ENCODE measurements at places on chromosomes 1 and 21.
A peak's percentile ranks its signal among the peaks of the same experiment; 100 is the strongest.

DNA sequence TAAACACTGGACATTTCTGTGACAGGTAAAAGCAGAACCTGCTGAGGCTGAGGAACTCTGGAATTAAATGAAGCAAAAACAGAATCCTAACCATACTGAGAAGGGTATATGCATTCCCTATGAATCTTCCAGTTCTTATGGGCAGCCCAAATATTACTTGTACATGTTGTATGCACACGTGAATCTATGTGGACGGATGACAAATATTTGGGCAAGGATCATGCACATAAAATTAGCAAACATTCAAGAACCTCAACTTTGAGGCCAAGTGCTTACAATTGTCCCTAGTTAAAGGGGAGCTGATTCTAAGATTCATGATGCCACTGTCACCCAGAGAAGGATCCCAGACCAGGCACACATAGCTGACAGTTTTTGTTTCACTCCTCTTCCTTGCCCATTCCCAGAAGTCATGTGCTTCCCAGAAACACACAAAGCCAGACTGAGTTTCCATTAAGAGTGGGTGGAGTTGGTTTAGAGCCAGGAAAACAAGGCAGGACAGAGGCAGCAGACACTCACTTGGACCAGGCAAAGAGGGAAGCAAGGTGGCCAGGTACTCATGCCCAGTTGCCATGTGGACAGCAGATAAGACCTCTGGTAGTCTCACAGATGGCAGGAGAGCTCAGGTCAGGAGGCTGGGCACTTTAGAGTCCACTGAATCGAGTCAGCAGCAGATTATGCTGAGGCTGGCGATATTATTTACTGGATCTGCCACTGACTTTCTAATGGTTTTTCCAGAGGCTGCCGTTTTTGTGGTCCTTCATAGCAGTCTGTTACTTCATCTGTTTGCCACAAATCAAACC is 25.6 kb downstream of the AK2 start:
- DNase-seq: no peak

DNA sequence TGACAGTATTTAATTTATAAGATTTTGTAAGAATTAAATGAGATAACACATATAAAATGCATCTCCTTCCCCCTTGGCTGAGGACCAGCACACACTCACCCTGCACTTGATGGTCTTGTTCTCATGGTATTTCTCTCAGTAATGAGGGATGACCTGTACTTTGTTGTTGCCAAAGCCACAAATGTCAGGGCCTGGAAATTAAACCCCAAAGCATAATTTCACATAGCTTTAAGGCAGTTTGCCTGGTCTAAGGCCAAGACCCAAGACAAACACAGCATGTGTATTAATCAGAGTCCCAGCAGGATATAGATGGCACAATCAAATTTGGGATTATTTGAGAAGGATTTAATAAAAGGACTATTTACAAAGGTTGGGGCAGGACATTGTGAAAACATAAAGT is 48.6 kb upstream of the EPS15 start:
- no peak for DNase-seq

GRCh38 chr1:53661496-53661895 is 77.5 kb downstream of the GLIS1 start:
- no peak for DNase-seq

GRCh38 chr1:109573785-109574184 is 25.4 kb downstream of the GNAI3 start:
- no peak for DNase-seq

- no peak for DNase-seq
Observed at GRCh38 chr1:16231331-16232315, 5.4 kb downstream of the CPLANE2 start.

- DNase-seq: no peak
Observed at GRCh38 chr21:41653954-41654491, 112.8 kb downstream of the RIPK4 start.

GRCh38 chr1:161890574-161890973 is 124.5 kb downstream of the ATF6 start:
- DNase-seq: no peak

DNA sequence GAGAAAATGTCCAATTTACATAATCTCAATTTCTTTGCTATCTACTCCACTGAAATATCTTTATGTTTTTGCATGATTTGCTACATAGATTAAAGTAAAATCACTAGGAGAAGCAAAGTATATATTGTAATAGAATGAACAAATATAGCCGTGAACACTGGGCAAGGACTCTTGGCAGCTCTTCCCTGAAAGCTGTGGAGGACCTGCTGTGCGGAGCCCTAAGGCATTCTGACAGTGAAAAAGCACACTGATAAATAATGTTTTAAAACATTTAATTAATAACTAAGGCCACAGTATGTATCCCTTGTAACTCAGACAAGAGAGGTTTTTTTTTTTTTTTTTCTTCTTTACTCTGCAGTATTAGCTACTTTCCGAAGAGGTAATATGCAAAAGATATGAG is 256.1 kb upstream of the DPYD start:
- DNase-seq: no peak

GRCh38 chr1:117562581-117563491 is 43.0 kb upstream of the TENT5C start:
- no peak for DNase-seq

DNA sequence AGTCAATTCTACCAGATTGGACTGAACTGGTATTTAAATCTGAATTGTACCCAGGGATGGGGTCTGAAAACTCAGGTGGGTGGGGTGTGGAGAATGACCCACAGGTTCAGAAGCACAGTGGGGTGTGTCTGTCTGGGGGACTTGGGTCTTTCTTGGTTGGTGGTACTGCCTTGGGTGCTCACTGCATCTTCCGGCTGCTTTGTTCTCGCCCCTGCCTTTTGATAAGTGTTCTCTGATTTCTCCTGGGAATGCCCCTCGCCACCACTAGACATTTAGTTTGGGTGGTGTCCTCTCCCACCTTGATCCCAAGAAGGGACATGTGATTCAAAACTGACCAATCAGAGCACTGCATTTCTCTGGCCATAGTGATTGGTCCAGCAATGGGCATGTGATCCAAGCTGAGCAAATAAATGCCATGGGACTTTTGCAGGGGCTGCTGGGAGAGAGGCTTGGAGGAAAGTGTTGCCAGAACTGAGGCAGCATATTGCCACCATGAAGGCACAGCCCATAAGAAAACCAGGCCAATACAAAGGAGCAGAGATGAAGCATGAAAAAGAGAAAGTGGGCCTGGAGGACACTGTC is 270.5 kb downstream of the NPHP4 start:
- DNase-seq: no peak

- no peak for DNase-seq
Observed at GRCh38 chr1:164787834-164788231, 228.8 kb downstream of the PBX1 start.

DNA sequence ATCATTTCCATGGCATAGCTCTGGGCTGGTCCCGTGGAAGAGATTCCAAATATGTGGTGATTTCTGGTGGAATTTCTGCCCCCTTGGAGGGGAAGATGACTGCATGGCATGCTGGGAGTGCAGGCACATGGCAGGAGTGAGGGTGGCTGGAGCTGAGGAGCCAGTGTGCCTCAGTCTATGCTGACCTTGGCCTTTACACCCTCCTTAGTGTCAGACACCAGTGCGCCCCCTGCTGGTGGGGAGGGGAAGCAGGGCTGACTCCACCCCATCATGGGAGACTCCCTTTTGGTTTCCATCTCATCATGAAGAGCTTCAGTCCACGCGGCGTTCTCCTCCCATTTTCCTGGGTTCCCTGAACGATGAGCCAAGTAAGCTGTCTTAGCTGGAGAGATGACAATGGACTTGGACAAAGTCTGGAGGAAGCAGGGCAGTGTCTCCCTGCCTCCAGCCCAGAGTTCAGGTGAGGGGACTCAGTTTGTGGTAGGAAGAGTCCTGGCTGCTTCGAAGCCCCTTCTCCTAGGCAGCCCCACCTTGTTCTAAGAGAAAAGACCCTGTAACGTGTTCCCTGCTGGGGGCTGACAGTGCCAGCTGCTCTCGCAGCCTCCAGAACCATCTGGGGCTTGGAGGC is 10.3 kb downstream of the ALX3 start:
- DNase-seq: peak; percentile 85

GRCh38 chr1:184563308-184563707 is 176.5 kb downstream of the C1orf21 start:
- peak; percentile 3 for DNase-seq

GRCh38 chr1:210908791-210909190 is 225.2 kb downstream of the KCNH1 start:
- DNase-seq: no peak

- no peak for DNase-seq
Observed at GRCh38 chr21:38999161-38999560, 184.1 kb downstream of the PSMG1 start.

GRCh38 chr1:164433141-164433817 is 125.7 kb upstream of the PBX1 start:
- no peak for DNase-seq

- DNase-seq: no peak
Observed at GRCh38 chr1:102466487-102466886, 469.8 kb upstream of the OLFM3 start.

- DNase-seq: no peak
Observed at GRCh38 chr1:196142111-196142640, 466.1 kb downstream of the KCNT2 start.

GRCh38 chr1:166950156-166950555 is 25.2 kb downstream of the ILDR2 start:
- DNase-seq: no peak

- no peak for DNase-seq
Observed at GRCh38 chr1:2942410-2942809, 78.9 kb upstream of the ACTRT2 start.

- DNase-seq: no peak
Observed at GRCh38 chr1:51263147-51263877, 27.2 kb downstream of the RNF11 start.

GRCh38 chr1:84800090-84801073 is 92.6 kb downstream of the LPAR3 start:
- DNase-seq: no peak

GRCh38 chr1:233695901-233696300 is 82.0 kb downstream of the KCNK1 start:
- peak; percentile 7 for DNase-seq

GRCh38 chr1:64006276-64007051 is 197.0 kb upstream of the UBE2U start:
- DNase-seq: peak; percentile 16

- peak; percentile 15 for DNase-seq
Observed at GRCh38 chr1:58251430-58252073, 295.0 kb downstream of the OMA1 start.

- no peak for DNase-seq
Observed at GRCh38 chr1:3889936-3890335, 10.1 kb downstream of the C1orf174 start.

DNA sequence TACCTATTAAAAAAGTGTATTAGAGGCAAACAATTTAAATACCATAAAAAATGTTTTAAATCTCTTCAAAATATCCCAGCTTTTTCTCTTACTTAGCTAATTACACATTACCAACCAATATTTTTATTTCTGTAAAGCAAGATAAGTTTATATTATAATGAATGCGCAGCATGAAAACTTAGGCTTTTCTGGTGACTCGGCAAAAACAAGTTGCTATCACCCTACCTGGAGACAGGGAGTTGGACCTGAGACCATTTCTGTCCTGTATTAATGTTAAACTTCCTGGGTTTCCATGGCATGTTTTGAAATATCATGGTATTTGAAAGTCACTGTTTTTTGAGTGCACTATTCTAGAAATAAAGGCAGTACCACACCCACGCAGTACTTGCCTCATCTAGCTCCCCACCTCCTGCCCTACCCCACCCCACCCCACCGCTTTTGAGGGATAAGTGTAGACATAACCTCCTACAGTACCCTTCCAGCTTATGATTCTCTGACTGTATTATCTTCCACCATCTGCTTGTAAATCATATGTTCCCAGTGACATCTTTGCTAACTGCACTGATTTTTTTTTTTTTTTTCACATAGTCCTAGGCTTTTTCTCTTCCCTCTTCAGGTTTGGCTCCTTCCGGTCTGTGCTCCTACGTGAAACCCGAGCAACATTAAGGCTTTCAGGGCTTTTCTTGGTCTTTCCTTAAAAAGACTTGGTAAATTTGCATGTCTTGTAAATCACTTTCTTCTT is 77.5 kb downstream of the PHTF1 start:
- DNase-seq: no peak

GRCh38 chr1:9410737-9411297 is 118.1 kb downstream of the SPSB1 start:
- DNase-seq: peak; percentile 23

DNA sequence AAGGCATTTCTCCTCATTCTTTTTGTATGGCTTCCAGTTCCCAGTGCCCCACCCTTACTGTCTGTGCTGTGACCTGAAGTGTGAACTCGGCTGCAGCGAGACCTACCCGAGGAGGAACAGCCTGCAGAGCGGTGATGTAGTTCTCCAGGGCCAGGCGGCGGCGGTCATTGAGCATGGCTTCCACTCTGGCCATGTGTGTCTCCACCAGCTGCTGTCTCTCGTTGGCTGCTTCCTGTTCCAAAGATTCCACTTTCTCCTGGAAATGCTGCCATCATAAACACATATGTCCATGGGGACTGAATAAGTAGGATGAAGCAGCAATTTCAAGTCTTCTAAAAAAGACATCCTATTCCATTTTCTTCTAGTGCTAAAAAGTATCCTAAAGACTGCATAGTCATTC is 195.6 kb downstream of the APP start:
- no peak for DNase-seq

GRCh38 chr1:157487096-157487495 is 65.2 kb downstream of the FCRL5 start:
- no peak for DNase-seq

DNA sequence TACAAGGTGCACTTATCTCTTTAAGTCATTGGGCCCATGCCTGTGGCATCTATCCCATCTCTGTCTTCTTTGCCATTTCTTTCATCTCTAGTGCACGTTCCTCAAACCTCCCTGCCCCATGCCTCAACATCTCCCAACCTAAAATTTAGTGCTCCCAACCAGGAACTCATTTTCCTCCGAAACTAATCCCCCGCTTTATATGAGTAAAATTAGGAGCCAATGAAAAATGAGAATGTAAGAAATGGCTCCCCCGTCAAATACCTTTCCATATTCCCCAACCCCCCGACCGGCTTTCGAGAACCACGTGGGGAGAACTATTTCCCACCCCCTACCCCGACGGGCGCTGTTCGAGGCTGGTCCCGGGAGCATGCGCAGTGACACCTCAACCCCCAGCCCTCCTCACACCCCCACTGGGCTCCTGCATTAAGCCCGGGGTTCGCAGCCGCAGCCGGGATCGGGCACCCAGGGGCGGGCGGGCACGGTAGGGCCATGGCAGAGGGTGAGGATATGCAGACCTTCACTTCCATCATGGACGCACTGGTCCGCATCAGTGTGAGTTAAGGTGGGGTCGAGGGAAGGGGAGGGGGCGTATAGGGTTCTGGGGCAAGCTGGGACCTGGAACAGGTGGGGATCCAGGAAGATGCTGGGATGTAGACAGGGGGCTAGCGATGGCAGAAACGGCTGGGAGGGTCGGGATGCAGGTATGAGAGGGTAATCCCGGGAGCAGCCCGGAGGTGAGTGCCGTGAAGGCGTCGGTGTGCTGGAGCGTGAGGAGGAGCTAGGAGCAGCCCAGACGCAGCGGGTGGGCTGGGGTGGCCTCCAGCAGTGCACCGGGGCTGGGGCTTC is at the start of gene TRIM46:
Gene TRIM46, plus strand, starts transcription at position 372 of the 846 bp plus-strand sequence. Its CDS starts 118 bp downstream, at position 490.
- peak; percentile 85 for DNase-seq

- DNase-seq: no peak
Observed at GRCh38 chr1:181452746-181453145, 30.6 kb upstream of the CACNA1E start.

All from activated CD4-positive, alpha-beta T cell treated with anti-CD3 and anti-CD28 coated beads, Interleukin-2, Interleukin-6, amounts not matched to agents 100 ng/mL and 50 ng/mL, durations not matched to agents 16 hours and 8 hours (primary cell).